Cardiac muscle cell (in vitro differentiated cells and primary cell): ENCODE measurements at places on chromosomes 6 and 20. TPM values are rescaled to one million over a fixed set of nuclear protein-coding genes. Genes with fewer than 3 reads are reported as not detected.

The PAK5 gene
- 0.72 TPM in 1 of 2 replicates, not detected in the other for polyA plus RNA-seq

The C6orf120 gene
- 27.5 and 46.6 TPM in 2 replicates for polyA plus RNA-seq

The PRSS16 gene
- polyA plus RNA-seq, result 2.7 and 5.2 TPM in 2 replicates

The SALL4 gene
- 13.6 and 24.0 TPM in 2 replicates for polyA plus RNA-seq

The EPHA7 gene
- 35.8 and 39.5 TPM in 2 replicates for polyA plus RNA-seq

The SLC12A5 gene
- polyA plus RNA-seq, result 17.1 and 27.9 TPM in 2 replicates
